Coronary artery (tissue), 2 donors: ENCODE measurements at places on chromosomes 11 and 22.

- DNase-seq: no peak
Measured at GRCh38 chr11:19976281-19976941, 183.9 kb downstream of the DBX1 start.

GRCh38 chr11:71341596-71341995 is 89.2 kb upstream of the SHANK2 start:
- DNase-seq: no peak

DNA sequence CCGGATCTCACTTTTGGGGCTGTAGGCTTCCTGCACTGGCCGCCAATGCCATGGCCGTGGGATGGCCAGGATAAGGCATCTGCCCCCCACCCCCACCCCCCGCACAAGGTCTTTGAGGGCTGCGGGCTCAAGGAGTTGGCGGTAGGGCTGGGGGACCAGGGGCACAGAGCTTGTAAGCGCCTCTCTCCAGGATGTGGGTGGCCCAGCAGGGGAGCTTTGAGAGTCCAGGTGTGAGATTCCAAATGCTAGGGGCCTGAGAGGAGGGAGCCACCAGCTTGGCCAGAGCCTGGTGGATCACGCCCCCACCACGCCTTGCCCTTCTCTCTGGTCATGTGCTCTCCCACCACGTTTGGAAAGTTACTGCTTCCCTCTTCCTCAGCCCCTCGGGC is 5.0 kb downstream of the CD81 start:
- no peak for DNase-seq

DNA sequence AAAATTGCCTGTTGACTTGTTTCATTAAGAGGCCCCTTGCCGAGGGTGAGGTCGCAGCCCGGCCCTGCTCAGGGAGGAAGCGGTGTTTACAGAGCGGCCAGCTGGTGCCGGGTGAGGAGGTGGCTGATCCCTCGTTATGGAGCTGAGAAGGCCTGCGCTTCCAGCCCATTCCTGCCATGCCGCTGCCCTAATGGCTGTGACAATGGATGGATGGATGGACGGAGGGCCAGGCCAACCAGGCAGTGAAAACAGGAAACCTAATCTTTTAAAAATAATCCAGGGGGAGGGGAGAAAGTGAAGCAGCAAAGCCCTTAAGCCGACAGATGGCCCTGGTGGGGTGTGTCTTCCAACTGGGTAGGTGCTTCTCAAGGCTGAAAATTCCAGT is 38.5 kb downstream of the BCR start:
- DNase-seq: no peak

DNA sequence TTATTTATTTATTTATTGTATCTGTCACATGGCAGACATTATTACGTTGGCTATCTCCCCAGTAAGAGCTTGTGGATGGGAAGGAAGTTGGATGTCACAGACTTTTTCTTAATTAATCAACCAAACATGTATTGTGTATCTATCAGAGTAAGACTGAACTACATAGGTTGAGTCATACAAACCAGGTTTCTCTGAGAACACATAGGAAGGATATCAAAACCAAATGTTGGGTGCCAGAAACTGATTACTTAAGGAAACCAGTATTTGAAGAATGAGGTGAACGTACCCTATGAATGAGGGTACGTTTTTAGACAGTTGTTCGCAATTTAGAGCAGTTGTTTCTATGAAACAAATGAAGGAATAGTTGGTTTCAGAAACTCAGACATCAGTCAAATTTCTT is 136.4 kb downstream of the SLC17A6 start:
- DNase-seq: no peak

DNA sequence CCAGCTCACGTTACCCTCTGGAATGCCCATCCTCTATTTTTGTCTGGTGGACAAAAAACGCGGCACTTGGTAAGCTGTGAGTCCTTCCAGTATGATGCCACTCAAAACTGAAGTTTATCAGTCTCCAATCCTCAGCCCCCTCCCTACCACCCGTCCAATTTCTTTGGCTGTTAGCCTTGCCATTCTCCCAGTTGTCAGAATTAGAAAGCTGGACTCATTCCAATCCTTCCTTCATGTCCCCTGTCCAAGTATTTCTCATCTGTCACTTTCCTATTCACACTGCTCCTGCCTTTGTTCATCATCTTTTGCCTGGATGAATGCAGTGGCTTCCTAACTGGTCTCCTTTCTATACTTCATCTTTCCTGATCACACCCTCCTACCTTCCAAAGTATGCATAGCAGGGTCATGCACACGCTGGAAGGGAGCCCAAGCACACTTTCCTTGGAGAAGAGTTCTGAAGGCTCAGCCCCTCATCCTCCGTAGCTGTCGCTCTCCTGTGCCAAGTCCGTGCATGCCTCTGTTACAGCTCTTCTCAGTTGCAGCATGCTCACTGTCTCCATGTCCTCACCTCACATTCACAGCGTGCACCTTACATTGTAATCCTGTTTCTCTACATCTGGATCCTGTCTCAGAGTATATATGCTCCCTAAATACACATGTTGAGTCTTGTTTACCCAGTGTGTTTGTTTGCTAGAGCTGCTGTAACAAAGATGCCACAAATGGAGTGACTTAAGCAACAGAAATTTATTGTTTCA is 19.4 kb downstream of the APLP2 start:
- DNase-seq: no peak

GRCh38 chr11:97259884-97260283 is 870.1 kb downstream of the JRKL start:
- no peak for DNase-seq
